ENCODE measurements at places on chromosomes 11 and 22.

- DNase-seq = no peak
Observed at GRCh38 chr11:102760344-102761035, 19.9 kb downstream of the MMP10 start.

DNA sequence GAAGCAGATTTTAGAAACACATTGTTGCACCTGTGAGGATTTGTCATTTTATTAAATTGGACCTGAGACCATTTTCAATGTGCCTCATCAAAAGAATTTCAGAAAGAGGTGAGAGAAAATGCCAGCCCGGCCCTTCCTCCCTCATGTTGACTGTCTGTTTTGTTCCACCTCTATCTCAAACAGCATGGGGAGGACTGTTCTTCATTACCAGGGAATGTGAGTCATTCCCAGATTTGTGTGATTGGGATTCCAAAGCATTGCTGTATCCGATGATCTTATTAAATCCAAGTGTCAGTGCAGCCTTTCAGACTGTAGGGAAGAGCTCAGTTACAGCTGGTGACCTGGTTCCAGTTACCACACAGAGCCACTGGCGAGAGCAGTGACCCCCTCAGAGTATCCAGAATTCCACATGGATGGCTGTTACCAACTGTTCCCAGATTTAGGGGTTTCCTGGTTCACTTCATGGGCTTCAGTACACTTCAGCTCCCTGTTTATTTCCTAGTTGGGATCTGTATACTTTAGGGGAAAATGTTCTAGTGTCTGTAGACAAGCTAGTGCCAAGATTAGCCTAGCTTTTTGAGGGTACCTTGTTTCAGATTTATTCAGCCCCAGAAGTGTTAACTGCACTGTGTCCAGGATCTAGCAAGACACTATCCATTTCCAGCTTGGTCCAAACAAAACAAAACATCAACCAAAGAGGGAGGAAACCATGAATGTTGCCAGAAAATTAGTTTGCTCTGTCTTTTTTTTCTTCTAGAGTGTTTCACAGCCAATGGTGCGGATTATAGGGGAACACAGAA lies 20.9 kb downstream of the KREMEN1 start:
- no peak for DNase-seq

DNA sequence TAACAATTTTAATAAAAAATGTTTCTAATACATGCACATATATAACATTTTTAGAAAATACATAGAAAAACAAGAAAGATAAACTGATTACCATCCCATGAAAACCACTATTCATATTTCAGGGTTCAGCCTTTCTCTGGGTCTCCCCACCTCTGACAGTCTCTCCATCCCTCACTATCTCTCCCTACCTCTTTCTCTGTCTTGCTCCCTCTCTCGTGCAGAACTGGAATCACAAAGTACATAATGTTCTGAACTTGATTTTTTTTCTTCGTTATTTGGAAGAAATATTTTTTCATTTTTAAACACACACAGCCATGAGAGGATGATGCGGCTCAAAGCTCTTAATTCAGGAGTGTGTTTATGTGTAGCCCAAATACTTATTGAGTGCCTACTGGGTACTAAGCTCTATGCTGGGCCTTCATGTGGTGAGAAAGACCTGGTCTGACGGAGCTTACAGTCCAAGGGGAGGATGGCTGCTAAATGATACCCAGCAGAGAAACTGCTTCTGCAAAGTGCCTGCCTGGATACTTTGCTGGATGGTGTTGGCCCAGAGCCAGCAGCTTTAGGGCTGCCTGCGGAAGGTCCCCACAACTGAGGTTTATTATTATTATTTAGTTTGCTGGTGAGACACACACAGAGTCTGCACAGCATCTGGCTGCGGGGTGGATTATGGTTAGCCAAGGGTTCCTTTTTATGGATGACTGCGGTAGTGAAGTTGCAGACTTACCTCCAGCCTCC lies 42.6 kb downstream of the SC5D start:
- DNase-seq = no peak

- no peak for DNase-seq
Observed at GRCh38 chr11:12079726-12080556, 30.4 kb upstream of the MICAL2 start.

- DNase-seq = no peak
Observed at GRCh38 chr22:24398409-24398808, 29.0 kb upstream of the ADORA2A start.

DNA sequence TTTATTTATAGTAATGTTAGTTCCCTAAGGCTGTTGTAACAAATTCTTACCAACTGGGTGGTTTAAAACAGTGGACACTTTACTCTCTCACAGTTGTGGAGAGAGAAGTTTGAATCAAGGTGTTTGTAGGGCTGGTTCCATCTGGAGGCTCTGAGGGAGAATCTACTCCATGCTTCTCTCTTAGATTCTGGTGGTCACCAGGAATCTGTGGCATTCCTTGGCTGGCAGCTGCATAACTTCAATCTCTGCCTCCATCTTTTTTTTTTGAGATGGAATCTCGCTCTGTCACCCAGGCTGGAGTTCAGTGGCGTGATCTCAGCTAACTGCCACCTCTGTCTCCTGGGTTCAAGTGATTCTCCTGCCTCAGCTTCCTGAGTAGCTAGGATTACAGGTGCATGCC lies 46.3 kb downstream of the LDLRAD3 start:
- no peak for DNase-seq

GRCh38 chr11:120589376-120589775 lies 77.8 kb downstream of the GRIK4 start:
- DNase-seq = no peak

GRCh38 chr11:35554491-35555437 lies 29.3 kb upstream of the PAMR1 start:
- no peak for DNase-seq

GRCh38 chr11:70804139-70804837 lies 406.0 kb downstream of the CTTN start:
- DNase-seq = no peak

- DNase-seq = no peak
Observed at GRCh38 chr11:64230985-64231365, 627 bp downstream of the DNAJC4 start.
